HS-27A (cell line): ENCODE measurements at places on chromosomes 11 and 22.

- no peak for DNase-seq
Measured at GRCh38 chr11:93838967-93839366, 11.5 kb downstream of the VSTM5 start.

- DNase-seq, result no peak
Measured at GRCh38 chr11:61684870-61685616, 4.9 kb downstream of the DAGLA start.

GRCh38 chr11:112363527-112363926 is 102.9 kb upstream of the PLET1 start:
- no peak for DNase-seq

DNA sequence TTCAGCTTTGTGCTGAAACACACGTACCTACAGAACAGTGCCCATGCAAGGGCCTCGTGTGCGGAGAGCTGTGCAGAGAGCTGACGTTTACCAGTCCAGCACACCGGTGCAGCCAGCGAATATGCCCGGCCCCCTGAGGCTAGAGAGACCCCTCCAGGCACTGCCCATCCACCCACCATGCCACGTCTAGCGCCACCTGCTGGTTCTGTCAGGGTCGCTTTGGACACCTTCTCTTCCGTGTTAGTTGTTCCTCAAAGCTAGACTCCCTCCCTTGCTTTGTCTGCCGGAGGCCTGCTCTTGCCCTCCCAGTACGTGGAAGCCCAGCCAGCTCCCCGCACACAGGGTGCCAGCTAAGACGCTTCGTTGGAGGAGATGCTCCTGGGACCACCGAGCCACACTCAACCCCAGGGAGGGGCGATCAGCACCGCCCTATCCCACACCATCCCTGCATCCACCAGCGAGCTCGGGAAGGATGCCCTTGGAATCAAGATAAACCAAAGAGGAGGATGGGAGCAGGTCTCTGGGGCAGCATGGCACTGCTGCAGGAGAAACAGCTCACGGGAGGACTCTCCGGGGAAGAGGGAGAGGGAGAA is 43.4 kb downstream of the CPT1A start:
- no peak for DNase-seq

DNA sequence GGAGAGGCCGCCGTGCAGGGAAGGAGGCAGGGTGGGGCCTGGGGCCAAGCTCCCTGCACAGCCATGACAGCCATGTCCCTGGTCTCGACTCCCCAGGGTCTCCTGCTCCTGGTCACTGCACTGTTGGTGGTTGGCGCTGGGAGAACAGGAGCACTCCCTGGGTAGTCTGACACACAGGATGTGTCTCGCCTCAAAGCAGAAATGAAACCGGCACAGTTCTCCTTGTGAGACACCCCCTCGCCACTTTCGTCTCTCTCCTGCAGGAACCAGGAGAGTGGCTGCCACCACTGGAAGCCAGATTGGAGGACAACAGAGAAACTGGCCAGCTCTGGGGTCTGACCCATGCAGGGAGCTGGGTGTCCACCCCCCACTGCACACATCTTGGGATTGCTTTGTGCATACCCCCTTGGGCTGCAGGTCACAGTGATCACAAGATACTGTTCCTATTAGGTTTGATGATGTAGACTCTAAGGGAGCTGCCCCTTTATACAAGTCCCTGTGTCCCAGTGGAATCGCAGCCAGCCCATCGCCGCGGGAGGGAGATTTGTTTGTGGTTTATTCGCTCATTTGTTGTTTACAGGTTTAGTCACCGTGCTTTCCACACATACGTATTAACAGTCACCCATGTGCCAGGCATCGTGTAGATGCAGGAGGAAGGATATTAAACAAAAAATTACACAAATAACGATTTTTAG is 27.0 kb upstream of the YWHAH start:
- DNase-seq, result no peak
